ENCODE measurements at places on chromosomes 2 and 18. TPM values are rescaled to one million over a fixed set of nuclear protein-coding genes. Genes with fewer than 3 reads are reported as not detected.
A peak's percentile ranks its signal among the peaks of the same experiment; 100 is the strongest.

TSPYL6 gene
- not detected for total RNA-seq

CTAGE1 gene
- total RNA-seq = not detected

EPAS1 gene
- total RNA-seq = 152 TPM

PRKAG3 gene
- not detected for total RNA-seq

PLGLB2 gene
- not detected for total RNA-seq

CTNNA2 gene
- total RNA-seq = 0.58 TPM

MOGAT1 gene
- not detected for total RNA-seq

FASTKD1 gene
- total RNA-seq = 6.4 TPM

EML6 gene
- 1.8 TPM for total RNA-seq

DNA sequence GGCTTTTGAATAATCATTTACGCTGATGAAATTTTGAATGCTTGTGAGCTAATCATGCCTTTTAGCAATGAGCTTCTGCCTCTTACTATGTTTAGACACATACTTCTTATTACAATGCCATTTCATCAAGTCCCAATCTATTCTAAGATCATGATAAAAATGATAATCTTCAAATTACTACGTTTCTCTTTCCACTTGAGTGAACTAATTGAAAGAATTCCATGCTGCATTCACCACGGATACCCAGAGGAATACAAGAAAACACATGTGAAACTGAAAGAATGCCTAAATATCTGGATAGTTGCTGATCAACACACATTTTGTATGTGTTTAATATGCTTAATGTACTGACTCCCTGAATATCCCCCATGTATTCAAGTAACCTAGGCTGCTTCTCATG, 62.3 kb downstream of the LRRTM4 start:
- no peak for DNase-seq

DNA sequence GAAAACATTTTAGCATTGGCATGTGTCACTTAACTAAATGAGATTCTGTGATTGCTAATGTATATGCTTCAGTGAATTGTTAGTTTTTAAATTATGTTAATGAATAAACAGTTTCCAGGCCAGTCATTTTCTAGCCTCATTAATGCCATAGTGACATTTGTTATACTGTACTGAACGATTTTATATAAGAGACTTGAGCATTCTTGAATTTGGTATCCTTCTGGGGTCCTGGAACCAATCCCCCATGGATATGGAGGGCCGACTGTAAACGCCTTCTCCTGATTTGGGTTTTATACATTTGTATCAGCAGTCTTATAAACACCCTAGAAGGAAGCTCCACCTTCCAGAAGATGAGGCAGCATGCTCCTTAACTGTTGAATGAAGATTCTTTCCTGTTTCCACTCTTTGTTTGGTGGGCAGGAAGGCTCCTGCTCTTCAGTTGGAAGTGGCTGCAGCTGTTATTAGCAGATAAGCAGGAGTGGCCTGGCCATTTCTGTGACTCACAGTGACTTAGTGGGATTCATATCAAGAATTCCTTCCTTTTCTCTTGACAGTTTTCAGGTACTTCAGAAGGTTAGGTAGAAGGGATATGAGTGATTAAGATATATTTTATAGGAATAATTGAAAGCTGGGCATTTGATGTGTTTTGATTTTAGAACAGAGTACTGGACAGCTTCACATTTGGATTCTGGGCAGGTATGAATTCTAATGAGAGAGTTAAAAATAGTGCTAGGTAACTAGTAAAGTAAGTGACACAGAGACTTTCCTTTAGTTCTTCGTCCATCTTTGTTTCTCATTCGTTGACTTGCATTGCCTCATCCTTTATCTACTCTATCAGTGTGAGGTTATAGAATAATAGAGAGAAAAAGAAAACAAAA, 124.9 kb downstream of the PLCL1 start:
- no peak for DNase-seq

GRCh38 chr2:230904856-230905447, 20.1 kb downstream of the GPR55 start:
- DNase-seq = no peak

DNA sequence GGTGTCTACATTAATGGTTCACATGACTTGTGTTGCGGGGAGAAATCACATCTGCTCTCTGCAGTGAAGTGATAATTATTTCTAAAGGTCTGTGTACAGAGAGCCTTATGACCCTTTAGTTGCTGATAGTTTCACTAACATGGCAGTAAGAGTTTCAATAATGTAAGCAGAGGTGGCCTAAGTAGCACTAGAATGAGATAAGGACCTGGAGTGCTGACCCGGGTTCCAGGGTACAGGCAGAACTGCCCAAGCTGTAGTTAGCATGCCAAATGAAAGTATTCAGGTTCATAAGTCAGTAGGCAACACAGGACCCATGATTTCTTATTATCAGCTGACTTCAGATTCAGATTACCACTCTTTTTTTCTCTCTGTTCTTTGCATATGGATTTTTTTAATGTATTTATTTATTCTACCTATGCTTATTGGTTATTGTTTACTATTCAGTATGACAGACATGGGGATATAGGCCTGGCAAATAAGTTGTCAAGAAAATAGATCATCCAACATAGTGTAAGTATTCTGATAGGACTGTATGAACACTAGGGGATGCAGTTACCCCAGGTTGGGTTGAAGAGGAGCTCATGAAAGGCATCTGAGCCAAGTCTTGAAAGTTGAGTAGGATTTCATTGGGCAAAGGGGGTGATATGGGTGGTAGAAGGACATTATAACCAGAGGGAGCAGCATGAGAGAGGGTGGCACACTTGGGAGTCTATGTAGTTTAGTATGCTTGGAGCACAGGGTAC, 105.2 kb downstream of the CCDC85A start:
- DNase-seq = no peak

- no peak for DNase-seq
Measured at GRCh38 chr2:153165021-153165420, 313.5 kb downstream of the RPRM start.

DNA sequence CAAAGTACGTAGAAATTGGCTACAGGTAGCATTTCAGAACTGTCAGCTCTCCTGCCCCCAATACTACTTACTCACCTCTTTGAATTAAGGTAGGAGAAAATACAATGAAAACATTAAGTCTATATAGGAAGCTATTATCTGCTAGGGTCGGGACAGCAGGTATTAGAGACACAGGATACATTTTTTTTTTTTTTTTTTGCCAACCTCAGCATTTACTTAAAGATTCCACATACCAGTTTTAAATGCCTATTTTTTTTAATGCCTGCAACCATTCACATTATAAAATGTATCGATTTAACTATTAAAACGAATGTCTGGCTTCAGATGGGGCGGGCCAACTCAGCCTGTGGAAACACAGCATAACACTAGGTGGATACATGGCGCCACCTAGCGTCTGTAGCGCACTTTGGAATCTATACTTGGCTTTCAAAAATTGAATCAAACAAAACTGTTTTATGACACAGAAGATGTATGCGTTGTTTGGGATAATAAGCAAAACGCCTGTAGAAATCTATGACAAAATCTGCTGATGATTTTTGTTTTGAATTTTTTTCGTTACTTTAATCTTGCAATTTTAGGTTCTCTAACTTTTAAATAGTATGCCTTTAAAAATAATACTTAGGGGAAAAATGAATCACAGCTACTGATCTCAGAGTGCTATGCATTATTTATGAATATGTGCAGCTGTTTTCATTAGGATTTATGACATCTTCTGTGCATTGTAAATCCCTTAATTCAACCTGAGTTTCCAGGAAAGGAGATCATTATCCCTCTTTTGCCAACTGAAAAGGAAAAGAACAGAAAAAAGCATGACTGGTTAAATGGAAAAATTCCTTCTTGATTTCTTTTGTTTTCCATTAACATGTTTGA, 261.0 kb downstream of the NYAP2 start:
- peak; percentile 82 for DNase-seq

DNA sequence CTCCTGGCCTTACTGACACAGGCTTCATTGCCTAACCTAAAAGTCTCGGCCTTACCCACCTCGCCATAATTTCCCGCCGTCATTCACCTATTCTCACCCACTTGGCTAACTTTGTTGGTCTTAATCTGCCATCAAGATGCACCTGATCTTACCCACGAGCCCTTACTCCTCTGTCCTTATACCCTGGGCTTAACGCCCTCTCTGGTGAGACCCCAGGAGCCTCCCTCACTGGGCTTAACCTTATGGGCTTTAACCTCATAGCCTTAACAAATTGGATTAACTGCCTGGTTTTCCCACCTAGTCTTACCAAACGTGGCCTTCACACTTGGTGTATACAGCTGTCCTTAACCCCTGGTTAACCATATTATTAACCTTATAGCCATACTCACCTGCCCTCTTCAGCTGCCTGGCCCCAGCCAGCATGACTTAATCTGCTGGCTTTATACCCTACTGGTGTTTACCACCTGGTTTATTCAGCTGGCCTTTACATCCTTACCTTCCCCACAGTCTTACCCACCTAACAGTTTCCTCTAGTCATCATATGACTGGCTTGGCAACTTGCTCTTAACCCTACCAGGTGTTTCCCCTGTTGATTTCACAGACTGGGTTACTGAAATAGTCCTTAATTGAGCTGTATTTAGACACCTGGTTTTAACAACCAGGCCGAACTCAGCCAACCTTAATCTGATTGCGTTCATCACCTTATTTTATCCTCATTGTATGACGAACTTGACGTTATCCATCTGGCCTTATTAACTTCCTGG, 132.0 kb upstream of the ZSWIM2 start:
- DNase-seq = no peak

DNA sequence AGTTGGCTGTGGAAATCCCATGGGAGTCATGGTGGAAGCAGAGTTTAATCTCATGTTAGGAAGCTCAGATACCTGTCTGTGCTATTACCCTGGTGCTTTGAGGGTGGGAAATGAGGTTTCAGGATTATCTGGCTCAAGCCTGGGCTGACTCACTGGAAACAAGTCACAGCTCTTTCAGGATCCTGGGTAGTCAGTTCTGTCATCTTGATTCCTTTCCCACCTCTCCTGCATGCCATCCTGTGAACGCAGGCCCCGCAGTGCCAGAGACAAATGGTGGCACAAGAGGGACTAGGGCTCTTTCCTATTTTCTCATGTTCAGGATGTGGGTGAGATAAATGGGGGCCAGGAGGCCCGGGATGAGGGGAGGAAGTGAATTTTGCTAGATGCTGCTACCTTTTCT, 3.7 kb upstream of the FAM136A start:
- no peak for DNase-seq

- no peak for DNase-seq
Measured at GRCh38 chr2:23249348-23249747, 135.6 kb upstream of the KLHL29 start.

- DNase-seq = no peak
Measured at GRCh38 chr18:8249811-8250210, 359.4 kb upstream of the RAB12 start.

DNA sequence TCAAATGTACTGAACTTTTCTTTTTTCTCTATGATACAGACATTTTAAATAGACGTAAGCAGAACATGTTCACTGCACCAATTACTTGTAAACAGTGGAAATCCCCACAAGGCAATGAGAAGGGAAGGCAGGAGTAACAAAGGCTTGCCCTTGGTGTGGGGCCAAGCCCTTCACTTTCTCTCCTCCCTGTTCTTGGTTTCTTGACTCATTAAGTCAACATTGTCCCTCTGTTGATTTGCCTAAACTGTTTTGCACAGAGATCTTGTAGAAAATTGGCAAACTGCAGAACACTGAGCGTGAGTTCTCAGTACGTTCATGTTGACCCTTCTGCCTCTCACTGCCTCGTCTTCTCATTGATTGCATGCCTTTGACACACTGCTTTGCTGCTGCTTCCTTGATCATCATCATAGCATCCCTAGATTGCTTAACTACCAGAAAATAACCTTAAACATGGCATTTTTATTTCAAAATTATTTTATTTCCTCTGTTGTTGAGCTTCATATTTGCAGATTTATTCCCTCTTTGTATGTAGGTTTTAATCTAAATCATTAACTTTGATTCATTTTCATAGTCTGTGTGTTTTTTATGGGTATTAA, 257.7 kb downstream of the PTGR3 start:
- DNase-seq = peak; percentile 83

DNA sequence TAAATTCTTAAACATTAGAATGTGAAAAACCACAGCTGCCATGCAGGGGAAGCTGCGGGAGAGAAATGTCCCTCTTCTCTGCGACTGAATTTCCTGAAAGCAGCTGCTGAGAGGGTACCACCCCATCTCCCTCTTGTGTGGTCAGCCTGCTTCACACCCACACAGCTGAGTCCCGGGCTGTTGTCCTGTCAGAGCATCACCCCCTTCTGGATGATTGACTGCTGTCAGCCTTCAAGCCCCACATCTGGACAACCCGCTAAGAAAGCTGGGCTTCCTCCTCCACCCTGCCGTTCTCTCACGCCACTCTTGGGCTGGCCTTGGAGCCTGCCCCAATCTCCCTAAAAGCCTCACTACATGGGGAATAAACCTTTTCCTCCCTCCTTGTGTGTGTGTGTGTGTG, 26.0 kb downstream of the SH3YL1 start:
- no peak for DNase-seq

DNA sequence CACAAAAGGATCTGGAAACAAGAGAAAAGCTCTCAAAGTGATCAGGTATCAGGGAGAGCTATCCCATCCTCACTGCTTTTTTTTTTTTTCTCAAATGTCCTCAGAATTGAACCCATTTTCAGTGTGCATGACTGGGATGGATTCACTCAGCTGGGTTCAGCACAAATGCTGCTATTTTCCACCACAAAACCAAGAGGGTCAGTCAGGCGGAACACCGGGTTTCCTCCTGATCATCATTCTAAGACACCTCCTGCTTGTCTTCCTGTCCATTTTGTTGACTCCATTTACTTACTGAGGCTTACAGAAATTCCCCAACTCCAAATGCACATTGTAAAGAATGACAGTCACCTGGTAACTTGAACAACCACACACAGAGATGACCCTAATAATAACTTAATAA, 39.9 kb downstream of the CYRIA start:
- DNase-seq = no peak

DNA sequence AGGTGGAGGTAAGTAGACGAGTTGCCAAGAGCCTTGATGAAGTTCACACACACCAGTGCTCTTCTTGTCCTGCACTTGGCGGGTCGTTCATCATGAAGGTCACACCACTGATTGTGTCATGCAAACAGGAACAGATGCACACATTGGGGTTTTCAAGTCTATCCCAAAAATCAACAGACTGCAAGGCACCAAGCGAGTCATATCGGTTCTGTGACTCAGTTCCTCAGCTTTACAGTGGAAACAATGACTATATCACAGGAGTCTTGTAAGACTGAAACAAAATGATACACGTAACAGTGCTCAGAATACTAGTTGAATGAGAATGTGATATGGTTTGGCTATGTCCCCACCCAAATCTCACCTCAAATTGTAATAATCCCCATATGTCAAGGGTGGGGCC, 526.9 kb upstream of the ID2 start:
- DNase-seq = no peak

GRCh38 chr2:189601043-189601442, 20.5 kb upstream of the SLC40A1 start:
- no peak for DNase-seq

DNA sequence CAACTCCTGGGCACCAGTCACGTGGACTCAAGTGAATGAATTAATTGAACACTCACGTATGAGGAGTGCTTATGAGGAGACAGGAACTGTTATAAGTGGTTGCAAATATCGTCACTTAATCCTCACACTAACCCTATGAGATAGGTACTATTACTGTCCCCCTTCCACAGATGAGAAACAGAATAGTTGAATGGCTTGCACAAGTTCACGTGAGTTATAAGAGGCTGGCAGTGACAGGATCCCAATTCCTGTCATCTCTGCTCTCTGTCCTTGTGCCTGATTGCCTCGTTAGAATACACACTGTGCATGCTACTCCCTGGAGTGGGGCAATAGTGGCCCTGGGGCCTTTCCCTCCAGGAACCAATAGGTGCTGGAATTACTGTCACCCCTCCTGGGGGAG, 253.5 kb downstream of the DYSF start:
- DNase-seq = no peak
